ENCODE measurements at places on chromosomes 3 and 15.

DNA sequence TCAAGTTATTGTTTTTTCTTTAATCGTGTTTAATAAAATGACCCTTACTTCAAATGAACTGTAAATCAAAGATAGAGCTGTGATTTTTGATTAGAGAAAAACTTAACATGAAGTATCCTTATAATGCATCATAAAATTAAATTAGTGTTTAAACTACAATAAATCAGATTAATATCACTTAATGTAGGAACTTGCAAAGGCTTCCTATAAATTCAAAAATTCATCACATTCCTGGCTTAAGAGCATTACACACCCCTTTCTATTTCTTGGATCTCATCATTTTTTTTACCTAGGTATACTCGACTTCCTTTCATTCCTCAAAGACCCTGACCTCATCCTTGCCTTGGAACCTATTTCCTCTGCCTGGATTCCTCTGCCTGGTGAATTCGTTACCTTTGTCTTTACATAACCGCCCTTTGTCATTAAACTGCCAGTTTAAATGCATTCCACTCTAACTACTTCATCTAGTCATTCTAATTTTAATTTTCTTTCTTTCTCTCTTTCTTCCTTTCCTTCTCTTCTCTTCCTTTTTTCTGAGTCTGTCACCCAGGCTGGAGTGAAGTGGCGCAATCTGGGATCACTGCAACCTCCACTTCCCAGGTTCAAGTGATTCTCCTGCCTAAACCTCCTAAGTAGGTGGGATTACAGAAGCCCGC is 1244.5 kb downstream of the OTOL1 start:
- no peaks in the 10 kb centered on the region for H3K36me3 ChIP-seq
- no peak overlapping the region for H3K27ac ChIP-seq
- no peaks in the 10 kb centered on the region for H3K27me3 ChIP-seq
- DNase-seq: no peak

DNA sequence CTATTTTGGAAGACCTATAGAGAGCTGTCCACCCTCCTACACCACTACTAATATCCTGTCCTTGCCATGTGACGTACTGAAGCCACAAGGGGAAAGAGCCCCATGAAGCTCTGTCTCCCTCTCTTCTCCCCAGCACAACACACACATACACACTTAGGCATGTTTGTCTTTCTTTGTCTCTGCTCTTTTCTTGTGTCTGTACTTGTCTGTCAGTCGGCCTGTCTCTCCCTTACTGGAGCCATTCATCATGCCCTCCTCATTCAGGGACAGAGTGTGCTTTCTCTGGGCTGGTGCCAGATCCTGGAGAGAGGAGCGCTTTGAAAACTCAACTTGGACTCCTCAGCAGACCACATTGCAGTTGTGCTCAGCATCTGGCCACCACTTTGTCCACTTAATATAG is 47.6 kb downstream of the PSMD6 start:
- no peak overlapping the region for H3K4me3 ChIP-seq
- no peak overlapping the region for H3K27ac ChIP-seq
- no peaks in the 10 kb centered on the region for H3K27me3 ChIP-seq
- H3K4me1 ChIP-seq: peaks cover 93% of the 10 kb centered on the region
- peaks cover 62% of the 10 kb centered on the region for H3K36me3 ChIP-seq

- H3K27ac ChIP-seq: no peak overlapping the region
- no peak overlapping the region for H3K4me3 ChIP-seq
- peaks cover 9% of the 10 kb centered on the region for H3K4me1 ChIP-seq
- no peaks in the 10 kb centered on the region for H3K27me3 ChIP-seq
- DNase-seq: no peak
Measured at GRCh38 chr3:60185161-60185560, 1066.1 kb downstream of the FHIT start.

GRCh38 chr3:144662729-144663128 is 691.1 kb downstream of the DIPK2A start:
- no peak overlapping the region for H3K4me3 ChIP-seq
- H3K27ac ChIP-seq: no peak overlapping the region
- H3K4me1 ChIP-seq: no peaks in the 10 kb centered on the region
- H3K36me3 ChIP-seq: no peaks in the 10 kb centered on the region

- H3K36me3 ChIP-seq: peaks cover 37% of the 10 kb centered on the region
- no peak for DNase-seq
- no peak overlapping the region for H3K4me3 ChIP-seq
- H3K4me1 ChIP-seq: no peaks in the 10 kb centered on the region
- H3K27me3 ChIP-seq: no peaks in the 10 kb centered on the region
- H3K27ac ChIP-seq: no peak overlapping the region
Measured at GRCh38 chr15:63718590-63719035, 115.1 kb downstream of the HERC1 start.

DNA sequence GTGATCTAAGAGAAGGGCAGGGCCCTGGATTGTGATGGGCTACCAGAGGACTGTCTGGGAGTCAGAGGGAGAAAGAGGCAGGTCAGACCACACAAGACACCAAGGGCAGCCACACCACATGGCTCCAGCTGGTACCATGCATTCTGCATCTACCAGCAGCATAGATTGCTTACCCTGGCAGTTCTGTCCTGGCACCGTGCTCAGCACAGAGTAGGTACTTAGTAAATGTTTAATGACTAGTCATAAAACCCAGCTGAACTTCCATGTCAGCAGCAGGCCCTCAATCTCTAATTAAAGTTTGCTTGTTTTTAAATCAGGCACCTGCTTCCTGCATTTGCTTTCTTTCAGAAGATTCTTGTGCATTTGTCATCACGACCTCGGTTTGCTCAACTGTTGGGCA is 77.3 kb upstream of the ATP2B2 start:
- no peak overlapping the region for H3K4me3 ChIP-seq
- no peak for DNase-seq
- H3K4me1 ChIP-seq: no peaks in the 10 kb centered on the region
- H3K27me3 ChIP-seq: peaks cover 29% of the 10 kb centered on the region
- H3K36me3 ChIP-seq: no peaks in the 10 kb centered on the region

DNA sequence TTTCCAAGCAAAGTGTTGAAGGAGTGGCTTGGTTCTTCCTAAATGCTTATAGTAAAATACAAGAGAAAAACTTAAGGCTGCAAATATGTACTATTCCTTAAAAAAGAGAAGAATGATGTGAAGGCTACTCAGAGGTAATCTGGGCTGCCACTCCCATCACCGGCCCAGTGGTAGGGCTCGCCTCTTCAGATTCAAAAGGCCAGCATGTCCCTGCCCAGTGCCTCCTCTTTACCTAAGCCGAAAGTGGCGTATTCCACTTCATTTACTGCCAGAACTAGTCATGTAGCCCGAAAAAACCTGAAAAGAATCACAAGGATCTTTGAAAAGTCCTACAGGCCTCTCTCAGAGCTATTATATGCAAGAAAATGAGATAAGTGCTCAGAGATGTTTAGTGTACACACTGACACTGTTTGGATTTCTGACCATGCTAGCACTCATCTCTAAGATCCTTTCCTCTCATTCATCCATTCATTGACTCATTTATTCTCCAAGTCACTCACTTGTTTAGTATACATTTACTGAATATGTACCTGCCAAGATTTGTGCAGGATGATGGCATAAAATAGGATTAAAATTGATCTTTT is 373.3 kb upstream of the THBS1 start:
- H3K4me1 ChIP-seq: no peaks in the 10 kb centered on the region
- no peak overlapping the region for H3K27ac ChIP-seq
- H3K4me3 ChIP-seq: no peak overlapping the region
- H3K27me3 ChIP-seq: no peaks in the 10 kb centered on the region
- H3K36me3 ChIP-seq: no peaks in the 10 kb centered on the region
- DNase-seq: no peak

GRCh38 chr15:68344600-68344999 is 67.1 kb downstream of the FEM1B start:
- H3K4me1 ChIP-seq: no peaks in the 10 kb centered on the region
- H3K27me3 ChIP-seq: peaks cover 69% of the 10 kb centered on the region
- no peaks in the 10 kb centered on the region for H3K36me3 ChIP-seq
- H3K27ac ChIP-seq: no peak overlapping the region

- H3K27me3 ChIP-seq: no peaks in the 10 kb centered on the region
- no peak overlapping the region for H3K4me3 ChIP-seq
- no peaks in the 10 kb centered on the region for H3K36me3 ChIP-seq
- no peak overlapping the region for H3K27ac ChIP-seq
- no peaks in the 10 kb centered on the region for H3K4me1 ChIP-seq
Measured at GRCh38 chr3:67898916-67899315, 244.5 kb upstream of the SUCLG2 start.

DNA sequence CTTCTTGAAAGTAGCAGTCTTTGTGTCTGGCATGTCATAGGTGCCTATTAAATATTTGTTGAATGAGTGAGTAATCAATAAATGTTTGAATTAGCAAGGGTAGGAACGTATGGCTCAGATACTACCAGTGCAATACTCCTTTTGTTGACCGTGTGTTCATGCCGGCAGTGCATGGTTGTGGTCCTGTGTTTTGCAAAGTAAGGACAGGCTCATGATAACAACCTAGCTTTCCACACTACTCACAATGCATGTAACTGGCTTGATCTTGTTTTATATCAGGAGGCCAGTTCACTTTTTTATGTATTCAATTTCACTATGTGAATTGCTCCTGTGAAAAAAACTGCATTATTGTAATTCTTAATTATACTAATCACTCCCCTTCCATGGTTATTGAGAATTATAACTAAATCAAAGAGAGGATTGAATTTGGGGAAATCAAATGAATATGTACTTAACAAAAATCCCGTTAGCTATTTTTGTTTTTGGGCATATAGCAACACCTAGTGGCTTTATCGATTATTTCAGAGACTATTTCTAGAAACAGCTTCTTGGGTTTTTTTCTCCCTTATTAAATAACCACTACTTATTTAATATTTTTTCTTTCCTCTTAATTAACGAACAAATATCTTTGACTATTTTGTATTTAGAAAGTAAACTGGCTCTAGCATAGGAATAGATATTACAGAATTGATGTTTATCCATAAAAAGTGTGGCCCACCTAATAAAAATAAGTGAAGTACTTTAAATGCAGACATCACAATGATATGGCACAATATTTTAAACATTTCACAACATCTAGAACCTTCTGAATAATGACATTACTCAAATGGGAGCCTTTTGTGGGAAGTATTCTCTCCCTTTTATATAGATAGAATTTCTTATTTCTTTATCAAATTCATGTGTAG is 218.5 kb downstream of the BBX start:
- peaks cover 1% of the 10 kb centered on the region for H3K36me3 ChIP-seq
- no peak for DNase-seq
- no peak overlapping the region for H3K27ac ChIP-seq
- H3K4me1 ChIP-seq: no peaks in the 10 kb centered on the region
- no peaks in the 10 kb centered on the region for H3K27me3 ChIP-seq

DNA sequence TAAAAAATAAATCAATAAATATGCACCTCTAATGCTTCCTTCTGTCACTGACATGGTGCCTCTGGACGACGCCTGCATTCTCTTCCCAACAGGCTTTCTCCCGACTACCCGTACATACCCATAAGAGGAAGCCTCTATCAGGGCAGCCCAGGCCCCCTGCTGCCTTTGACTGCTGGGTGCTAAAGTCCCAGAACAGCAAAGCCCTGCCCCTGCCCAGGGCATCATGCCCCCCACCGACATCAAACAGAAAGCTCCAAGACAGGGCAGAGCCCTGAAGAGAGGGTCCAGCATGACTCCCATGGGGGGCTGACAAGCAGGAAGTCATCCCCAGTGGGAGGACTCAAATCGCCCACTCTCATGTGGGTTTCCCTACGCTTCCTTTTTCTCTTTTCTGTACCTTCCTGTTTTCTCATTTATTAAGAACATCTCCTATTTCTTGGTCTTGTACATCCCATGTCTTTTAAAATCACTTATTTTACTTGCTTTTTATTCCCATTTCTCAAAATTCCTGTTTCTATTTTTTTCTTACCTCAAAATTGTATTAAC is 23.4 kb downstream of the XPC start:
- no peak overlapping the region for H3K27ac ChIP-seq
- no peak overlapping the region for H3K4me3 ChIP-seq
- no peaks in the 10 kb centered on the region for H3K27me3 ChIP-seq
- peaks cover 54% of the 10 kb centered on the region for H3K36me3 ChIP-seq
- peaks cover 9% of the 10 kb centered on the region for H3K4me1 ChIP-seq
- peak; percentile 14 for DNase-seq

- DNase-seq: no peak
- no peaks in the 10 kb centered on the region for H3K27me3 ChIP-seq
- no peak overlapping the region for H3K27ac ChIP-seq
- peaks cover 9% of the 10 kb centered on the region for H3K36me3 ChIP-seq
Measured at GRCh38 chr3:107718547-107718946, 195.8 kb downstream of the BBX start.

DNA sequence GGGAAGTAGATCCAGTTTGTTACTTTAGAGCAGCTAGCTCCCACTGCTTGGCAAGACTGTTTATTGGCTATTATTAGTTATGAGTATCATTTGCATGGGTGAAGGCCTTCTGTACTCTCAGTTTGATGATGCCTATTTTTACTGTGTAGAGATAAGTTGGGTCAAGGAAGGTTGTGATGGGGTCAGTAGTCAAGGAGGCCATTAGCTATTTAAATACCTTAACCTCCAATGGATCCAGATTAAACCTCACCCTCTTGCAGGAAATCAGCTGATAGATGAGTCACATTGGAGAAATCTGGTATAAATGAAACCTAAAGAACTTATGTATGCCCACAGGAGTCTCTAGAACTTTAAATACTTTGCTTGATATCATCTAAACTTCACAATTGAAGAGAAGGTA is 45.0 kb downstream of the THBS1 start:
- no peaks in the 10 kb centered on the region for H3K27me3 ChIP-seq
- peak overlapping the region; percentile 98 for H3K27ac ChIP-seq
- no peak for DNase-seq
- H3K4me1 ChIP-seq: peaks cover 89% of the 10 kb centered on the region
- peaks cover 40% of the 10 kb centered on the region for H3K36me3 ChIP-seq

- no peaks in the 10 kb centered on the region for H3K36me3 ChIP-seq
- DNase-seq: no peak
- H3K4me3 ChIP-seq: no peak overlapping the region
- no peaks in the 10 kb centered on the region for H3K4me1 ChIP-seq
- no peak overlapping the region for H3K27ac ChIP-seq
- peaks cover 4% of the 10 kb centered on the region for H3K27me3 ChIP-seq
Measured at GRCh38 chr15:62506217-62506805, 341.2 kb upstream of the C2CD4B start.

GRCh38 chr3:169722724-169723123 is 42.1 kb downstream of the TERC start:
- H3K4me1 ChIP-seq: no peaks in the 10 kb centered on the region
- H3K27ac ChIP-seq: no peak overlapping the region
- no peaks in the 10 kb centered on the region for H3K27me3 ChIP-seq
- H3K36me3 ChIP-seq: no peaks in the 10 kb centered on the region
- no peak overlapping the region for H3K4me3 ChIP-seq

DNA sequence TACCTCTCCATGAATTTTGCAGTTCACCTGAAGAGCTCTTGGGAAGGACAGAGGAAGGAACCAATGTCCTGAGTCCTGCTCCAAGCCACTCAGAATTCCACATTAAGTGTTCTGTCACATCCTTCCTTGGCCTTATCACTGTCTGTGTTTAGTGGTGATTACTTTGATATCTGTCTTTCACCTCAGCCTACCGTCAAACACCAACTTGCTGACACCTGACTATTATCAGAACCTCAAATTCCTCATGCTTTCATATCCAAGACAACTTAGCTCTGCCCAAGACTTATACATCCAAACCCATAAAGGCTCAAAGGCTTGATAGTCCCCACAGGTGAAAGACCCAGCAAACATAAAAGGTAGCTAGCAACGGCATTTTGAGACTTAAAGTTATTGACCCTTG is 280.0 kb downstream of the MEX3B start:
- no peak for DNase-seq
- H3K27ac ChIP-seq: no peak overlapping the region
- no peaks in the 10 kb centered on the region for H3K27me3 ChIP-seq
- H3K4me1 ChIP-seq: no peaks in the 10 kb centered on the region
- no peak overlapping the region for H3K4me3 ChIP-seq
